IMR-90 (cell line): ENCODE measurements at places on chromosomes 2 and 18.

DNA sequence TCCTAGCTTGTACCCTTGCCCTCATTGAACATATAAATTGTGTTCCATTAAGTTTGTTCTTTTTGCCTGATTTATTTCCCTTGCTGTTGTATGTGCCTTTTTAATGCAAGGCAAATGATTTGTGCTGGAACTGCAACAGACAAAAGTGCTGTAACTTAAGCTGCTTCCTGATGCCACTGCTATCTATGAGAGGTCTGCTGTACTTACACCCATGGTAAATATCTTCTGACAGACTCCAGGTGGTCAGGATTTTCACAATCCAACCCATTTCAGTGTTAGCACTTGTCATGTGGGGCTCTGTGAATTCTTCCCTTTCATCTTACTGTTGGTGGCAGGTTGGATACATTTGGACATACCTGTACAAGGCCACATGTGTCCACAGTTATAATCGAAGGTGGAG, 63.5 kb downstream of the ARHGAP15 start:
- no peak overlapping the region for H3K4me3 ChIP-seq
- no peaks in the 10 kb centered on the region for H3K36me3 ChIP-seq
- no peaks in the 10 kb centered on the region for H3K4me1 ChIP-seq
- no peaks in the 10 kb centered on the region; the same call in 1 of the 2 replicates for H3K27me3 ChIP-seq

DNA sequence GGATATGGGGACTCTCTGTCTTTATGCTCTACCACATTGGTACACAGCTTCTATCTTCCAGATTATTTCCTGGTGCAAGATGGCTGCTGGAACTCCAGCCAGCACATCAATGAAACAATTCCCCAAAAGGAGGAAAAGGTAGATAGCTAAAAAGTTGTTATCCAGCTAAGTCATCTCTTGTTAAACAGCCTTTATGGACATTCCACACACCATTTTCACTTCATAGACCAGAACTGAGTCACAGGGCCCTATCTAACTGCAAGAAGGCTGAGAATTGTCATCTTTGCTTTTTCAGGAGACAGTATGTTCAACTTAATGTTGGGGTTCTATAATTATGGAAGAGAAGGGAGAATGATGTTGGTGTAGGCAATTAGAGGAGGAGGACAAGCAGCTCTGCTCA, 133.3 kb upstream of the NOSTRIN start:
- H3K27ac ChIP-seq, result no peak overlapping the region
- no peaks in the 10 kb centered on the region for H3K27me3 ChIP-seq
- no peaks in the 10 kb centered on the region for H3K4me1 ChIP-seq
- H3K36me3 ChIP-seq, result no peaks in the 10 kb centered on the region

- no peaks in the 10 kb centered on the region for H3K36me3 ChIP-seq
- H3K27me3 ChIP-seq, result no peaks in the 10 kb centered on the region; the same call in 1 of the 2 replicates
- no peak for DNase-seq
- H3K27ac ChIP-seq, result no peak overlapping the region
- H3K4me1 ChIP-seq, result no peaks in the 10 kb centered on the region
- no peak overlapping the region for H3K4me3 ChIP-seq
Measured at GRCh38 chr2:97695744-97696143, 17.6 kb upstream of the ZAP70 start.

DNA sequence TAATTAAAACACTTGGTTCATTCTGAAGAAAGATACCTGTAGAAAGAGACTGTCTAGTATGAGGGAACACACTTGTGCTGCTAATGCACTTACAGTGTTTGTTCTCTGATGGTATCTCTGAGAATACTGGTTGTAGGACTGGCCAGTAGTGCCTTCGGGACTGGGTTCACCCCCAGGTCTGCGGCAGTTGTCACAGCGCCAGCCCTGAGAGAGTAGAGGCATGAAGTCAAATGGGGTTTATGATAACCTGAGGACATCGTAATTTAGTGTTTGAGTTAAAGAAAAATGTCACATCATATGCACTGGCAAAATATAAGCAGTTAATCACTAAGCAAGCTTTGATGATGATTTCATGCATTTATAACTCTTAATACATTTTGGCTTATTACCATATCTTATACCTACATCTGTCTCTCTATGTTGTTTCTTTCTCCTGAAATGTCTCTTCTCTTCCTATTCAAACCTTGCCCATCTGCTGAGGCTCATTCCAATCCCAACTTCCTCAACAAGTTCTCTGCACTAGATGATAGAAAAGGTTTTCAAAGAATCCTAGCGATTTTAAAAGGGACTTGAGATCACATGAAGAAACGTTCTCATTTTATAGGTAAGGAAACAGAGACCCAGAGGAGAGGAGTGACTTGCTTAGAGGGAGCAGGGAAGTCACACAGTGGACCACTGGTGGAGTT, 50.2 kb downstream of the ATIC start:
- no peak overlapping the region for H3K4me3 ChIP-seq
- 0 out of 2 replicates have a peak, but pooled peaks cover 1% of the 10 kb centered on the region for H3K4me1 ChIP-seq
- H3K27me3 ChIP-seq, result no peaks in the 10 kb centered on the region
- H3K27ac ChIP-seq, result no peak overlapping the region
- H3K36me3 ChIP-seq, result peaks cover 56% of the 10 kb centered on the region

DNA sequence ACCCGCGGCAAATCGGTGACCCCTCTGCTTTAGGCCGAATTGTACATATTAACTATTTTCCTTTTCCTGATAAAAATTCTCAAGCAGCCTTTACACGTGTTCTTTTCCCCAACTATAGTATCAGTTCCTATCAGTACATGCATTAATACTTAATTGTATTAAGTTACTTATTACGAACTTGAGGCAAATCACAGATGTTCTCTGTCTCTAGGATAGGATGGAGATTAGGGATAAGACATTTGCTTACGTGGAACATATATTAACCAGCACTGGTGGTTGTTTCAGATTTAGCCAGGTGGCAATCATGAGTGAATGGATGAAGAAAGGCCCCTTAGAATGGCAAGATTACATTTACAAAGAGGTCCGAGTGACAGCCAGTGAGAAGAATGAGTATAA, 675 bp downstream of the GEMIN6 start:
- H3K27me3 ChIP-seq, result no peaks in the 10 kb centered on the region
- DNase-seq, result no peak
- peak overlapping the region; percentile 36 for H3K27ac ChIP-seq
- H3K4me1 ChIP-seq, result no peaks in the 10 kb centered on the region
- H3K4me3 ChIP-seq, result peak overlapping the region; percentile 65

DNA sequence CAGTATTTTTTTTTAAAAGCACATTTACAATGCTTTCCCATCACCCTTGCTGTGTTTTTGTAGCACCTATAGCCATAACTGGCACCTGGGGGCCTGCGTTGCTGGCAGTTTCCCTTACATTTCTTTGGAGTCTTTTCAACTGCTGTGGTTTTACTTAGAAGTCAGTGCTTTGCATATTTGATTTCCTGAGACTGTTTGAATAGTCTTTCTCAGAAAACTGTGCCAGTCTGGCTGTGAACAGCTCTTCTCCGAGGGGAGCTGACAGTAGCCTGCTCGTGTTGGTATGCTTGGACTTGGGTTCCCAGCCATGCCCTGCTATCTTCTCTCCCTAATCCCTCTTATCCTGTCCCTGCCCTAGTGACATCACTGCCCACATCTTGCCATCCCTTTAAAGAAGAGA, 81.5 kb downstream of the DPP4 start:
- no peaks in the 10 kb centered on the region for H3K27me3 ChIP-seq
- H3K36me3 ChIP-seq, result peaks cover 8% of the 10 kb centered on the region
- peaks cover 6% of the 10 kb centered on the region for H3K4me1 ChIP-seq
- H3K27ac ChIP-seq, result no peak overlapping the region
- no peak overlapping the region for H3K4me3 ChIP-seq
- DNase-seq, result no peak

GRCh38 chr2:25292408-25292807, 49.3 kb downstream of the DNMT3A start:
- H3K4me3 ChIP-seq, result no peak overlapping the region
- no peaks in the 10 kb centered on the region for H3K27me3 ChIP-seq
- DNase-seq, result no peak
- peaks cover 3% of the 10 kb centered on the region; the same call in 1 of the 2 replicates for H3K36me3 ChIP-seq
- no peak overlapping the region for H3K27ac ChIP-seq
